ENCODE measurements at places on chromosomes 5 and 9.

GRCh38 chr5:39780347-39780746, 355.6 kb upstream of the DAB2 start:
- DNase-seq = no peak

DNA sequence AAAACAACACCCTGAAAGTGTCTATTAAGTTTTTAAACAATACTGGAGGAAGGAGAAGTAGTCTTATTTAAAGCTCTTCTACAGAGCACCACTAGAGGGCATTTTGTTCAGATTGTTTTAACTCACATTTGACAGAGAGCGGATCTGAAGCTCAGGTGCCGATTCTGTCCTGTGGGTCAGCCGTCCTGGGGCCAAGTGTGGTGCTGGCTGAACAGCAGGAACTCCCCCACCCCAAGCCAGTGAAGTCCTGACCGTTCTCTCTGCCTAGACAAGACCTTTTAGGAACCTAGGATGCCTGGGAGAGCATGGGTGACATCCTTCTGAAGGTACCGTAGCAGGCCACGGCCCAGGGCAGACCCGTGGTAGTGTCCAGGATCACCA, 3.9 kb downstream of the EXOC3 start:
- DNase-seq = no peak

DNA sequence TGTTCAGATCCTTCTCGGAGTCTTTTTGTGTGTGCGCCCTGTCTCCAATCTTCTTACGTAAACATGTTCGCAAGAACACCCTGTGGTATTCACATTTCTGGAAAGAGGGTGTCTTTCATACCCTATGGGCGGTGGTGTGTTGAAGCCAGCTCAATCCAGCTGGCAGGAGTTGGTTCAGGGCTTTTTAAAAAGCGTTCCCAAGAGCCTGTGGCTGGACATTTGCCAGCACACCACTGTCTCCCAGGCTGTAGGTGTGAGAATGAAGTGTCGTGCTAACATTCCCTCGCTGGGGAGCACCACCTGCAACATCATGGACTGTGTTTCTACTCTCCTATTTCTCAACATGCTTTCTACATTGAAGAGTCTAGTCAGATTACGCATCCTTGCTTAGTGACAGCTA, 51.7 kb downstream of the S1PR3 start:
- no peak for DNase-seq

- DNase-seq = no peak
These were observed 1.1 kb downstream of the GSN start for GRCh38 chr9:121268851-121269641.

All from stimulated activated naive B cell treated with anti-CD40 and anti-IgM and Interleukin-4, amounts not matched to agents 10 μg/mL and 1 μg/mL and 100 μg/mL, for 72 hours (primary cell).